Hindlimb muscle (tissue), 1 donor: ENCODE measurements at places on chromosomes 4 and X.

DNA sequence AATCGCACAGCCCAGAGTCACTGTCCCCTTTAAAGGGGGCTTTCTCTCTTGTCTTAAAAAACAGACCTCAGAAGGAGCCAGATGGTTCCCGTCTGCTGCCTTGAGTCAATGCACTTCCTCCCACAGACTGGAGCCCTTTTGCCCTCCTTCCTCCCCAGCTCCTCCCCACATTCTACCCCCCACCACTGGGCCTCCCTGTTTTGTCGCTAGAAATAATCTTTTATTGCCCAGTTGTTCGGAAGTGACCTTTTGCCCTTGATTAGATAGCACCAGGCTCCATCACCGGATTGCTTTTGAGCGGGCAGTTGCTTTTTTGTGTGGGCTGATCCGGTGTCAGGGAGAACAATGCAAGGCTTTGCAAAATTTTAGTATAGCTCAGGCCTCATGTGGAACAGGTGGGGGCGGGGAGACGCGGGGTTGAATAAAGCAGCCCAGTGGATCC lies 47.7 kb downstream of the SPRY1 start:
- DNase-seq = peak; percentile 33

DNA sequence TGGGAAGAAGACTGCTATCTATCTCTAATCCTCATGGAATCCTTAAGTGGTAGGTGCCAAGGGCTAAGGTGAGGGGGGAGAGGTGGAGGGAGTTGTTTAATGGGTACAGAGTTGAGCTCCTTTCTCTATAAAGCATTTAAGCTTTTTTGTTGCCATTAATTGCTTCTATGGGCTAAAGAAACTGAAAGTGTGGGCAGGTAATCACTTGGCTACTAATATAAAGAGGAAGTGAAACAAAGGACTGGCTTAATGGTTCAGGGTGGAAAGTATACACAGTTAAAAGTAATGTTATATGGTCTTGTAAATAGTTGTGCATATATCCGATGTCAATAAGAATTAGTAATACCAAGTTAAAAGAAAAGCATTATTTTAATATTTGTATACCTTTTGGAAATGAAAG lies 83.9 kb downstream of the POLA1 start:
- DNase-seq = no peak

GRCh38 chr4:170089274-170089667 lies 485 bp downstream of the AADAT start:
- DNase-seq = no peak

- DNase-seq = no peak
These were observed 9.6 kb upstream of the PPP3CA start for GRCh38 chr4:101356928-101357327.

DNA sequence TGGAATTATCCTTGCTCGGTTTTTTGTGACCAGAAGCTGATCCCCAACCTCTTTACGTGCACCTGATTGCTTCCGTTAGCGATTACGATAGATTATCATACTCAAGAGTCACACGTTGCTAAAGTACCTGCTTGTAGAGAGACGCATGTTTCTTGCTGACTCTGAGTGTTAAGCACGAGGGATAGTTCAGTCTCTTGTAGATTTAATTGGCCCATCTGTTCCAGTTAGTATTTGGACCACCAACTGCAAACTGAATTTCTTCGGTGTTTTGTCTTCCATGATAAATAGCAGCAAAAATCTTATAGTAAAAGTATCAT lies 516 bp upstream of the COX18 start:
- no peak for DNase-seq

- DNase-seq = no peak
These were observed 264.6 kb downstream of the SPRY1 start for GRCh38 chr4:123661080-123661737.

DNA sequence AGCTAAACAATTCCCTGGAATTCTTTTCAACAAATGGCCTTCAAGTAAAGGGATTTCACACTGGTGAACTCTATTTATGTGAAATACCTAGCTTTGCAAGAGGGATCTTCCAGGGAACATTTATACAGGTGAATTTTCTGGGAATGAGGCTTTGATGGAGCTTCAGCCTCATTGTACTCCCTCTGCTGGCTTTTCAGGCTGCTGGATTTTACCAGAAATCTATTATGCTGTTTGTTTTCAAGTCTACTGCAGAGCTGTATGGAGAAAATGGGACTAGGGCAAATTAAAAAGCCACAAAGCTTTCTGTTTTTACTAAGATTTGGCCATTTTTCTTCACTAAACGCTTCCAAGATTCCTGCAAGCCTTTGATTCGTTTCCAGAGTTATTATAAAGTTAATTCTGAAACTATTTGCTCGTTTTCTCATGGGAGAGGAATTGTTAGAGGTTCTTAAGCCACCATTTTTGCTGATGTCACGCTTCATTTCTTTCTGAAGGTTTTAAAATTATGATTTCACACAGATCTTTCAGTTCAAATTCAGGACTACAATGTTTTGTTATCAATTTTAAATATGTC lies 31.6 kb downstream of the KDM6A start:
- DNase-seq = no peak

DNA sequence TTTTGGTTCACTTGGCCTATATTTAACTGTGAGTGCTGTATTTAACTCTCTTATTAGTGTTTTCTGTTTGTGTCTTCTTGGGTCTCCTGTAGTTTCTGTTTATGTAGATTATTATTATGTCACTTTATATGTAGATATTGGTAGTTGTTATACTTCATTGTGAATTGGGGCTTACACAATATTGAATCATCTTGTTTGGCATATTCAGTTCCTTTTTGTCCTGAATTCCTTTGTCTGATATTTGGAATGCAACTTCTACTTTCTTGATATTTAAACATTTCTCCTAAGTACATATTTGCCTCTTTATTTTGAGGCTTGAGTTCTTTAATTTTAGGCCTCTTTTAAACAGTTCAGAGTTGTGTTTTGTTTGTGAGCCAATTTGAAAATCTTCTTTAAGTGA lies 544.8 kb upstream of the ADGRL3 start:
- DNase-seq = no peak

DNA sequence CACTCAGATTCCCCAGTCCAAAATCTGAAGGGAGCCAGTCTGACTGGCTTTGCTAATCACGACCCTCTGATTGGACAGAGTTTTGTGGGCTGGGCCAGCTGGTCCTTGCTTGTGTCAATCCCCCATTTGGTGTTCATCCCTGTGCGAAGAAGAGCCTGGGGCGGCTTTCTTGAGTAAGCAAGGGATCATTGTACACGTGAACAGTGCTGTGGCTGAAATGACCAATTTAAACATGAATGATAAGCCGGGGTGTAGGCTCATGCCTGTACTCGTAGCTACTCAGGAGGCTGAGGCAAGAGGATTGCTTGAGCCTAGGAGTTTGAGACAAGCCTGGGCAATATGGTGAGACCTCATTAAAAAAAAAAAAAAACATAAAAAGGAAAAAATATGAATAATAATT lies 379.1 kb downstream of the RAPGEF2 start:
- no peak for DNase-seq

GRCh38 chr4:39255266-39255665 lies 72.9 kb downstream of the WDR19 start:
- no peak for DNase-seq

DNA sequence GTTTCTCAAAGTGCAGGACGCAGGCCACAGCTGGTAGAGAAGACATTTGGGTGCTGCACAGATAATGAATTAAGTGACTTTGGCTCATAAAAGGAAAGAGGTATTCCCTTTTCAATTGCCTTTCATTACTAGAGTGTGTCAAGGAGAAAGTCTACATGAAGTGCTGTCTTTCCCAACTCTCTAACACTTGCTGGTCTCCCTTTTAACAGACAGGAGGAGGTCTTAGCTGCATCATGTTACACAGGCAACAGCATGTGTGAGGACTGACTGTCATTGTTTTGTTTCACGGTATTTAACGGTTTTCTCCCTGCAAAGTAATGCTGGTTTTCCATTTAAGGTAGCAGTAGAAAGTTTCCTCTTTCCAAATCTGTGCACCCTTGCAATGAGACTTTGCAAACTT lies 291.3 kb upstream of the LDB2 start:
- no peak for DNase-seq

DNA sequence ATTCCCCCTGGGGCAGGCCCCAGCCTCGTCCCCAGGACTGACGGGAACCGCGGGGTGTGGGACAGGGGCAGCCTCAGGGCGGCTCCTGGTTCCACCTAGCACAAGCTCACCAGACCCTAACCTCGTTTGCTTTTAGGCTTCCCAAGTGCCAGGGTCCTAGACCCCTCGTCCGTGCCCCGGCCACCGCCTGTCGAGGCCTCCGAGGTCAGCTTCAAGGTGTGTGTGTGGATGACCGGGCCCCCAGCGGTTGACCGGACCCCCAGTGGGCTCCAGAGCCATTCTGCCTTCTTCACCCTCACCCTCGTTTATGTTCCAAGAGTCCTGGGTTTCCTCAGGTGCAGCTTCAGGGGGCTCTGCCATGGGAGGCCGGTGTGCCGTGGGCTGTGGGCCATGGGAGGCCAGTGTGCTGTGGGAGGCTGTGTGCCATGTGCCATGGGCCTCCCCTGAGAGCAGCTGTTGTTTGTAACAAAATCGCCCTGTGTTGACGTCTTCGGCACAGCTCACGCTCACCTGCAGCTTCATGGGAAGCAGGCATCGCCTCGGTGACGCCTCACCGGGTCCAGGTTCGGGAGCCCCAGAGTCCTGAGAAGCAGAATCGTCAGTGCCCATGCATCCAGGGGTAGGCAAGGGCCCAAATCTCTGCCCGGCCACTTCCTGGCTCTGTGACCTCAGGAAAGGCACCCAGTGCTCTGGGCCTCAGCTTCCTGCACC lies 43.0 kb upstream of the HMX1 start:
- DNase-seq = no peak
